Activated B cell treated with CpG ODN at 0.5 μM for 24 hours (primary cell): ENCODE measurements at places on chromosomes 6 and 20.

GRCh38 chr20:44747166-44748004 is 1.7 kb downstream of the KCNK15 start:
- DNase-seq: peak; percentile 32

DNA sequence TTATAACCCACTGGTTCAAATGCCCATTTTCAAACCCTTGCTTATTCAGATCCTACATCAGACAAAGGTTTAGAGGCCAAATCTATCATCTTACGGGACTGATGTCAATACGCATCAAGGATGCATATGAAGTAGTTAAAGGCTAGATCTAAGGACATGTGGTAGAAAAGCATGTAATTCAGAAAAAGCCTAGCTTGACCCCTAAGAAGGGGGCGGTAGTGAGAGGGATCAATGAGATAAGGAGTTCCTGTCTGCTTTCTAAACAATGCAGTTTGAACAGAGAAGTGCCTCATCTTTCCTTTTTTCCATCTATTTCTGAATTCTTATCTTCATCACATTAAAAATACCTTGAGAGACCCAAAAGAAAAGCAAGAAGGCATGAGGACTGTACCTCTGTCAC is 237.7 kb downstream of the ARHGAP18 start:
- no peak for DNase-seq

GRCh38 chr6:87762116-87762515 is 60.1 kb upstream of the AKIRIN2 start:
- DNase-seq: no peak

DNA sequence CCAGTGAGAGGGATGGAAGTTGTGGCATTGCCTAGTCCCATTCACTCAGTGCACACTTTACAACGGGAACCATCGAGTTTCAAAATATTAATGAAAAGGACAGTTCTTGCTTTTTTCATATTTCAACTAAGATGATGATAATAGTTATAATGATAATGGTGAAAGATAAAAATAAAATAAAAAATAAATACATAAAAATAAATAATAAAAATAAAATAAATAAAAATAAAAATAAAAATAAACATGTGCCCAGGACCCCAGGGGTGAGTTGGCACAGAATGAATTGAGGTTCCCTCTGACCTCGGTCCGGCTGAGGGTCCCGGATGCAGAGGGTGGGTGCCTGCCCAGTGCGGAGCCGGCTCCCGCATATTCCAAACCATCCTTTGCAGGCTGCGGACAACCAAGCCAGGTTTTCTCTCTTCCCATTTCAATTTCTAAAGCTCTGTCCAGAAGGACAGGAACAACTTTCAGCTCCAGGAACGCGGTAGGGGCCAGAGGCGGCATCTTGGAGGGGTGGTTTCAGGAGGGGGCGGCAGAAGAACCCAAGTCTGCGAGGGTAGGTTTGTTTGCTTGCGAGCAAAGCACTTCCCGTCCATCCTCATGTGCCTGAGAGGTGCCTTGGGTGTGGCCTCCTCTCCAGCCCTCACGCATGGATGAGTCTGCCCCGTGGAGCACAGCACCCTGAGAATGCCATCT is 236.8 kb downstream of the DLL1 start:
- DNase-seq: no peak

DNA sequence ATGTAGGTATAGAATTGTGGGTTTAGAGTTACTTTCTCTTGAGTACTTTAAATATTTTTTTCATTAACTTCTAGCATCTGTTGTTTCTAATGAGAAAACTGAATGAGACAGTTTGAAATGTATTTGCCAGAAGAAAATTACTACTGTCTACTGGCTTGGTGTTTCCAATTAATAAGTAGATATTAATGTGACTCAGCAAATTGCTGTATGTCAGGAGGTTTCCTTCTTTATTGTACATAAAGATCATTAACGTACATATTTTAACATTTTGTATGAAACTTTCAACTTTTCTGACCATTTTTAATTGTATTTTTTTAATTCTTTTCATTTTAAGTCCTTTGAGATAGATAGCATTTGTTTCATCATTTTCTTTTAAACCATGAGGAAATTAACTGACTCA is 135.1 kb upstream of the SLC22A23 start:
- no peak for DNase-seq

- no peak for DNase-seq
Observed at GRCh38 chr20:59822291-59823029, 111.0 kb downstream of the SYCP2 start.

DNA sequence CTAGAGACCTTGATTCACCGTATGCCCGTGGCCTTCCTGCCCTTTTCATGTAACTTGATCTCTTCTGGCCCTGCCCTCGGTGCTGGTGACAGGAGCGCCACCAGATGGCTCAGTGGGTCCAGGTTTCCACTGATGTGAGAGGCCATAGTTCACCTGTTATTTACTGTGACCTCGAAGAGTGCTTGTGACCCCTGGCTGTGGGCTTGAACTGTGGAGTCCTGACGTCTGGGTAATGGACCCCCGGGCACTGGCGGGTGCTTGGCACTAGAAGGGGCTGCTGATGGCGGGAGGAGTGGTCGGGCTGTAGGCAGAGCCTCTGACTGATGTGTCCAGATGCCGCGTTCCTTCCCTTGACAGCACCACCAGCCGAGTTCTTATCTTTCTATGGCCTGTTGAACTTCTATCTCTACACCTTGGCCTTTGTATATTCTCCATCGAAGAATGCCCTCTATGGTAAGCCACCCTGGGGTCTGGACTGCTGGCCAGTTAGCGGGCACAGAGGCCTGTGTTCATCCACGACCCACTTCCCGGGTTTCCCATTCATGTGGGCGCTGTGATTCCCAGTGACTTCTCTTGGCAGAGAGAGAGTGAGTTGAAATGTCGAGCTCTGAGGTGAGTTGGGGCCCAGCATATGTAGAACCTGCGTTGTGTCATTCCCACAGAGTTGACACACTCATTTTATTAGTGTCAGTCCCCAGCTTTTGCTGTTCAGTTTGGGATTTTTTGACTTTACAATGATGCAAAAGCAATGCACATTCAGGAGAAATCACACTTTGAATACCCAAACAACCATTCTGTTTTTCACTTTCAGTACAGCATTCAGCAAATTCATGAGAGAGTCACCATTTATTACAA is 14.9 kb downstream of the DYNLT1 start:
- no peak for DNase-seq

DNA sequence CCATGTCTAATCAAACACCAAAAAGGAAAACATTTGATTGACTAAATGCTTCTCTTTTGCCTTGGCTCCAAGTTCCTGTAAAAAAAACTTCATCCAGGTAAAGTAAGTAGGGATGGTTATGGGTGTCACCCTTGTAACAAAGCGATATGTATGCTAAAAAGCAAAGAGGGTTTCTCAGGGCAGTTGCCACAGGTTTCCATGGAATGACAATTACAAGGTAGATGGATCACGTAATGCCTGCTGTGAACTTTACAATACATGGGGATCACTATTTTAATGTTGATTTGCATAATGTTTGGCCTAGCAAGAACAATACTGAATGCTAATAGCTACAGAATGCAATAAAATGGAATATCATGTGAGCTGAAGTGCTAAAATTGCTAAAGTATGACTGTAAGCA is 2.9 kb upstream of the BMP2 start:
- DNase-seq: no peak

GRCh38 chr6:18978337-18979128 is 591.4 kb downstream of the RNF144B start:
- DNase-seq: no peak

- DNase-seq: no peak
Observed at GRCh38 chr20:9627219-9627618, 112.8 kb downstream of the LAMP5 start.

GRCh38 chr6:137121401-137121997 is 51.9 kb downstream of the IL22RA2 start:
- no peak for DNase-seq

DNA sequence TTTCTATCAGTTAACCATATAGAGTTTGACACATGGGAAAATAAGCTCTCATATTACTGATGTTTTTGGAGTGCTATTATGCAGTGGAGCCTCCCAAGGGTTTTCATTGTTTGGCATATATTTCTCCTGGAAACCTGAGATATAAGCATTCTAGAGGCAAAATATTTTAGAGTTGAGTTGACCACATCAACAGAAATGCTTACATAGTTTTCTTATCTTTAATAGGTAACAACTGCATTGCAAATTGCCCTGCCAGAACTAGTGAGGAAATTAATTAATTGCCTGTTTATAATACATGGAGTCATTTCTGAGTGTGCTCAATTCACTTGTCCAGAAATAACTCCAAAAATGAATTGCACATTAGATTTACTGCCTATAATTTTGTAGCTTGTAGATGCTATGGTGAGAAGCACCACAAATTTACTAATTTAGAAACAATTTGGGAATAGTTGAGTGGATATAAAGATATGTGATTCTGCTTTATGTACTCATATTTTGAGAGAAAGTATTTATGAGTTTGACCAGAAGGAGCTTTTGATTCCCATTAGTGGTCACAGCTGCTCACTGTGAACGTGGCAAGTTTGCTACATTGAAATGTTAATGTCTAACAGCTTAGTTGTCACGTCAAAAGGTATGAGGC is 288.7 kb downstream of the CD109 start:
- no peak for DNase-seq

DNA sequence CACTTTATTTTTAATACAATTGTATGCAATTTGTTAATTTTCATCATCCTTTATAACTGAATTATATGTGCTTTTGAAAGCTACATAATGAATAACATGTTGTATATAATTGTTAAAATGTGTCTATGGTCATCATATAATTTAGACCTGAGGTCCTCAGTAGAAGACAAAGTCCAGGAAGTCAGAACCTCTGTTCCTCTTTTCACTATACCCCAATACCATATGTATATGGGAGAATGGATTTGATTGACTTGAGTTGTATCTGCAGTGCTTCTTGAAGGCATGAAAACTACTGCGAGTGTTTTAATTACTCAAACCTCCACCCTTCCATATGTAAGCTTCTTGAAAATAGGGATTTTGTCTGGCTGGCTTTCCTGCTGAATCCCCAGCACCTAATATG is 140.7 kb upstream of the NEDD9 start:
- DNase-seq: no peak

GRCh38 chr6:10248378-10248843 is 166.5 kb downstream of the TFAP2A start:
- no peak for DNase-seq

DNA sequence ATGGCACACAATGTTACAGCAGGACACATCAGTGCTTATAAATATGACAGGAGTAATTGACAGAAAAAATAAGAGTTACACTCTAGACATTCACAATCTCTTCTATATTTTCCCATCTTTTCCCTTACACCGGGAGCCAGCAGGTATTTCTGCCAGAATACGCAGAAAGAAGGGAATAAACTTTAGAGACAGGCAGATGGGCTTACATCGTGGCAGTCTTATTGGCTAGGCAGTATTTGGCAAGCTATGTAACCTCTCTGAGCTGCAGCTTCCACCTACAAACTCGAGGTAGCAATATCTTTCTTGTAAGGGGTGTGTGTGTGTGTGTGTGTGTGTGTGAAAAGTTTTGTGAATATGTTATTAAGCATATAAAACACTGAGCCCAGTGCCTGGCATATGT is 33.0 kb upstream of the TSHZ2 start:
- DNase-seq: no peak

- DNase-seq: no peak
Observed at GRCh38 chr20:24672181-24672880, 202.9 kb downstream of the SYNDIG1 start.

DNA sequence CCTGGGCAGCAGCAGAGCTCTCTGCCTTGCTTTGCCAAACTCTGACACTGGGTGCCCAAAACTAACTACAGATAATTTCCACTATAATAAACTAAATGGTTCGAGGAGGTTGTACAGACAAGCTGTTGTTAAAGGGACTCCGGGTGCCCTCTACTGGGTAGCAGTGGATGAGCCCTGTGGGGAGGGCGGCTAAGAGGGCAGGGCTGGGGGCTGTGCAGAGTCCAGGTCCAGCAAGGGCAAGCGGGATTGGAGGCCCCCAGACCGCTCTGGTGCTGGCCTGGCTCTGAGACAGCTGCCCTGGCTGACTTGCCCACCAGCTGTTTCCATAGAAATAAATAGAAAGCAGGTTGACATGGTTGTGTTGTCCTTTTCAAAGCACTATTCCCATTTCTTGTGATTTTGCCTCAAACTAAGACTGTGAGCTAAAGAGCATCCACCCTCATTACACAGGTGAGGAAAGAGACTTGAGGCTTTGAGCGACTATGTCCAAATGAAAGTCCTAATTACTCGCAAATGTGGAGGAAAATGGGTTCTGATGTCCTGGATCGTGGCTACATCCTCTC is 167.6 kb upstream of the CST7 start:
- no peak for DNase-seq

- no peak for DNase-seq
Observed at GRCh38 chr6:10999994-11000393, 44.1 kb downstream of the ELOVL2 start.

DNA sequence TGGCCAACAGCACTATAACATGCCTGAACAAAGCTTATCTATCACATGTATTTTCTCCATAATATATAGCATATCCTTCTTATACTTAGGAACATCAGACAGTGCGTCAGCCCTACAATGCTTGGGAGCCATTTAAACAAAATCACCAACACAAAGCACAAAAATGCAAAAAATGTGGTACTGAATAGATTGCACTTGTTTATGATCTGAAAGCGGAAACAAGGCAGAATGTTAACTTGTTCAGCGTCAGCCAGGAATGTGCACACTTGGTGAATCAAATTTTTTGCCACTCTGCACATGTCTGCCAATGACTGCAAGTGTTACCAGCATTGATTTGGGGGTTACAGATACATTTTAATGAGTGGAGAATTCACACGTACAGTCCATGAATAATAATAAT is 14.8 kb downstream of the SLC35A1 start:
- no peak for DNase-seq

GRCh38 chr20:33359399-33360261 is 41.7 kb downstream of the CDK5RAP1 start:
- no peak for DNase-seq

- no peak for DNase-seq
Observed at GRCh38 chr20:31788578-31788977, 30.6 kb upstream of the MYLK2 start.

GRCh38 chr6:354631-355280 is 36.8 kb upstream of the IRF4 start:
- no peak for DNase-seq

- no peak for DNase-seq
Observed at GRCh38 chr20:52083627-52084232, 107.8 kb downstream of the ZFP64 start.

GRCh38 chr6:44126320-44127149 is 717 bp downstream of the MRPL14 start:
- DNase-seq: peak; percentile 43

DNA sequence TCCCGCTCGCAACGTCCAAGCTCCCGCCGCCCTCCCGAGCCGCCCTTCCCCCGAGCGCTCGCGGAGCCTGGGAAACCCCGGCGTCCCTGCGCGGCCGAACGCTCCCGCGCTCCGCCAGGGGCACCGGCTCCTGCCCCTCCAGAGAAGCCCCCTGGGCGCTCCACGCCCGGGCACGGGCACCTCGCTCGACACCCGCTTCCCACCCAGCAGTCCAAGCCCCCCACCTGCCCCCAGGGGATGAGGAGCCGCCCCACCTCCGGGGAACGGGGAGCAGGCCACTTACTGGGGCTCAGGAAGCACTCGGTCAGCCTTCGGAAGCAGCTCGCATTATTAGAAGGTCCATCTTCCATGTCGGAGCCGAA is 1.4 kb downstream of the PDE10A start:
- DNase-seq: no peak
